ENCODE measurements at places on chromosomes 16 and 17.

GRCh38 chr17:13508896-13509295, 92.8 kb downstream of the HS3ST3A1 start:
- no peak for DNase-seq

DNA sequence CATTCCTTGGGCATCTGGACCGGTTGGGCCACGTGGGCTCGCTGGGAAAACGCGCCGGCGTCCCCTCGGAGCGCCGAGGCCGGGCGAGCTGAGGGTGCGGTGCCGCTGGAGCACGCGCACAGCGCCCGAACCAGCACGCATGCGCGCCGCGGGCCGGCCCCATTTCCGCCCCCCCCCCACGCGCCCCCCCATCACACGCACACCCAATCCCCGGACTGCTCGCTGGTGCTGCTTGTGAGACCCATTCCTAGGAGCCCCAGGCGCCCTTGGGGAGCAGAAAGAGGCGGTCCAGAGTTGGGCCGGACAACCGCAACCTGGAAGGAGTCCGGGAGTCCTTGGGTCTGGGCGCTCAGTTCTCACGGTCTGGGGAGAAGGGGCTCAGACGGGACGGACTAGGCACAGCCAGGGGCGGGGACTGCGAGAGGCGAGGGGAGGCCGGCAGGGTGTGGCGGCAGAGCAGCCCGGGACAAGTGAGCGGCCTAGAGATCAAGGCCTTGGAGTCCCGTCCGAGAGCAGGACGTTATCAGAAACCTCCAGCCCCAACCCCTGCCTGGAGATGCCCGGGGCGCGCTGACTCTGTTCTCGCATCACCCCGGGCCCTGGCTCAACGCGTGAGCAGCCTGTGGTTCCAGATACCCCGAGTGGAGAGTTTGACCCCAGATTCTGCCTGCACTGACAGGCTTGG, 6.0 kb upstream of the CBX8 start:
- no peak for DNase-seq

- DNase-seq = no peak
Observed at GRCh38 chr17:31002047-31002446, 31.2 kb downstream of the RNF135 start.

- DNase-seq = no peak
Observed at GRCh38 chr17:73909186-73909585, 264.9 kb upstream of the SDK2 start.

DNA sequence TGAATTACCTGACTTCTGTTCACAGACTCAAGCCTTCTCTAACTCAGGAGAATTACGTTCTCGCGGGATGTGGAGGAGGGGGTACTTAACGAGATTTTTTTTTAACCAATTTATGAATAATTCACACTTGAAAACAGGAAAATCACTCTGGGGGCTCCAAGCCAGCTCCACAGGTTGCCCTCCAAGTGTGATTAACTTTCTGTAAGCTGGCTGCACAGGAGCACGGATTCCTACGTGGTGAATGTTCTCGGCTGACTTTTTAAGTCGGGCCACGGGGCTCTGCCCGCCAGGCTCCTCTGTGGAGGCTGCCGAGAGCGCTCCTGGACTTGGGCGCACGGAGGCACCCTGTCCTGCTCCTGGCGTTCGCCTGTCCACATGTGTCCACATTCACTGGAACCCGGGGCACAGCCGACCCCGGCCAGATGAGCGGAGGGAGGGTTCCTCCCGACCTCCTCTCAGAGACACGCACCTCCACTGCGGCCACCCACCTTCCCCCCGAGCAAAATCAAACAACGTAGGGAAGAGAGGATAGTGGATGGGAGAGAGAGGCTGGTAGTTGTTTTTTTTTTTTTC, 147.1 kb upstream of the CHMP6 start:
- DNase-seq = no peak
